NAMALWA (cell line): ENCODE measurements at places on chromosomes 16 and 17.

DNA sequence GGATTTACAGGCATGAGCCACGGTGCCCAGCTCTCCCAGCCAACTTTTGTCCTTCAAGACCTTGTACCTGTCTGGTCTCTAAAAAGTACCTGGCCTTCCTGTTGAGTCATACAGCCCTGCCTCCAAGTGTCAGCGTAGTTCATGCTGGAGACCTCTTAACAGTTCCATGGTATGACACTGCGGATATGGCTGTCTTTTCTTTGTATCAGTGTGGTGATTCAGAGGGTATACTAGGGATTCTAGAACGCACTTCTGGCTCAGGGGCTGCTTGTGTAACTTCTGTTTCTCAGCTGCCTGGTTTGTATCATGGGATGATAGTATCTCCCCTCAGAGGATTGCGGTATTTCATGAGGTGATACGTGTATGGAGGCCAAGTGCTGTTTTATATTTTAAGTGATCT lies 2.0 kb upstream of the TMEM11 start:
- DNase-seq = no peak

GRCh38 chr16:3646348-3646920 lies 8.1 kb upstream of the DNASE1 start:
- no peak for DNase-seq

GRCh38 chr17:56756536-56756935 lies 77.2 kb downstream of the C17orf67 start:
- no peak for DNase-seq

DNA sequence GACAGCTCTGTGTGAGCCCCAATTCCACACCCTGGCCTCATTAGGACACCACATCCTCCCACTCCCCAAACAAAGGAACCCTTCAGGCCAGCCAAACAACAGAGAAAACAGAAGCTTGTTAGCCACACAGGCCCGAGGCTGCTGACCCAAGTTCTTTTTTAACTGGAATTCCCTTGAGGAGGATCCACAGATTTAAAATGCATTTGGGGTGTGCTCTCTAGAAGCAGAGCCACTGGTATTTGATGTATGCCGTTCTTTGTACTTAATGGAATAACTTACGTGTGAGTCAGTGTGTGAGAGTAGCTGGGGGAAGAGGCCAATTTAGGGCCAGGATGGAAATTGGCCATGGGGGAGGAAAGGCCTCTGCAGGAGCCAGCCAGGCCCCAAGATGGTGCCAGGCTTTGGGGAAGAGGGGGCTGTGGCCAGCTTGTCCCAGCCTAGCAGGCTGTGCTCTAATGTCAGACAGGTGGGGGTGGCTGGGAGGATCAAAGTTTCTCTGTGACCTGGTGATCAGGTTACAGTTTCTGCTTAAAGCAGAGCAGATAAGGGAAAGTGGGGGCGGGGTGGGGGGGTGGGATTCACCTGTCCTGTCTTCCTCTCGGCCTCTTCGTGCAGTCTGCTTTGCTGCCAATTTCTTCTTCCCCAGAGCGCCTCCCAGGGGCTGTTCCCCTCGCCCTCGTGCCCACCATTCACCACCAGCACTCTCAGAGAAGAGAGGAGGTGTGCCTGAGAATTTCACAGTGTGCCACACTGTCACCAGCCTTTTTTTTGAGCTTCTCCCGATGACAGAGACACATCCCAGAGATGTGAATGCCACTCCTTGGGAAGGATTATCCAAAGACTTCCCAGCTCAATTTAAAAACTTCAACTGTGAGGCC lies 50.8 kb downstream of the TOM1L2 start:
- no peak for DNase-seq

DNA sequence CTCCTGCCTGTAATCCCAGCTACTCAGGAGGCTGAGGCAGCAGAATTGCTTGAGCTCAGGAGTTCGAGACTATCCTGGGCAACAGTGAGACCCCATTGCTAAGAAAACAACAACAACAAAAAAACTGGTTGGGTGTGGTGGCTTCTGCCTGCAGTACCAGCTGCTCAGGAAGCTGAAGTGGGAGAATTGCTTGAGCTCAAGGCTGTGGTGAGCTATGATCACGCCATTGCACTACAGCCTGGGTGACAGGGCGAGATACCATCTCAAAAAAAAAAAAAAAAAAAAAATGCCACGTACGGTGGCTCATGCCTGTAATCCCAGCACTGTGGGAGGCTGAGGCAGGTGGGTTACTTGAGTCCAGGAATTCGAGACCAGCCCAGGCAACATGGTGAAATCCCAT lies 34.1 kb downstream of the NME2 start:
- DNase-seq = no peak

GRCh38 chr16:74623214-74623838 lies 16.4 kb upstream of the GLG1 start:
- DNase-seq = peak; percentile 80

GRCh38 chr17:81400154-81400977 lies 5.1 kb downstream of the BAHCC1 start:
- DNase-seq = no peak

DNA sequence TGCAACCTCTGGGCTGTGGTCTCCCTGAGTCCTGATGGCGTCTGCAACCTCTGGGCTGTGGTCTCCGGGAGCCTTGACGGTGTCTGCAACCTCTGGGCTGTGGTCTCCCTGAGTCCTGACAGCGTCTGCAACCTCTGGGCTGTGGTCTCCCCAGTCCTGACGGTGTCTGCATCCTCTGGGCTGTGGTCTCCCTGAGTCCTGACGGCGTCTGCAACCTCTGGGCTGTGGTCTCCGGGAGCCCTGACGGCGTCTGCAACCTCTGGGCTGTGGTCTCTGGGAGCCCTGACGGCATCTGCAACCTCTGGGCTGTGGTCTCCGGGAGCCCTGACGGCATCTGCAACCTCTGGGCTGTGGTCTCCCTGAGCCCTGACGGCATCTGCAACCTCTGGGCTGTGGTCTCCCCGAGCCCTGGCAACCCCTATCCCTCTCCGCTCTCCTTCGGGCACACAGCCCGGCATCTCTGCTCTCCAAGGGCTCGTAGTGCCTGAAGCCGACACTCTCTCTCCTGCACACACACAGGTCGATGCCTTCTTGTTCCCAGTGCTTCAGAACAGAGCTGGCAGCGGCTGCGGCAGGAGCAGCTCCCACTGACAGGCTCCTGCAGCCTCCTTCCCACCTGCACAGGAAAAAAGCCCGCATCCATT lies 45.6 kb downstream of the METRNL start:
- DNase-seq = no peak

DNA sequence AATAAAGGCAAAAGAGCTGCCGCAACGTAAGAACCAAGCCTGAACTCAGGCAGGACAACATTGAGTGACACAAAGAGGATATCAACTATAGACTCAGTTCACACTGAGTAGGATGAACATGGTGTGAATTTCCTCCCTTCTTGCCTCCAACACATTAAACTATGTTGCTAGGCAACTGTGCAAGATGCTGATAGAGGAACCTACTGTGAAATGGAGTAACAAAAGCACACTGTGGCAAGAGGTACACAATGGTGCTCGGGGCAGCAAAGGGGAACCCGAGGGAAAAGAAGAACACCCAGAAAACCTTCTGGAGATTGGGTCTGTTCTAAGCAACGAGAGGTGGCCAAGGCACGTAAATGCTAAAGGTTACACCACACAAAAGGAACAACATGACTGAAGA lies 34.1 kb downstream of the GRB2 start:
- DNase-seq = no peak

DNA sequence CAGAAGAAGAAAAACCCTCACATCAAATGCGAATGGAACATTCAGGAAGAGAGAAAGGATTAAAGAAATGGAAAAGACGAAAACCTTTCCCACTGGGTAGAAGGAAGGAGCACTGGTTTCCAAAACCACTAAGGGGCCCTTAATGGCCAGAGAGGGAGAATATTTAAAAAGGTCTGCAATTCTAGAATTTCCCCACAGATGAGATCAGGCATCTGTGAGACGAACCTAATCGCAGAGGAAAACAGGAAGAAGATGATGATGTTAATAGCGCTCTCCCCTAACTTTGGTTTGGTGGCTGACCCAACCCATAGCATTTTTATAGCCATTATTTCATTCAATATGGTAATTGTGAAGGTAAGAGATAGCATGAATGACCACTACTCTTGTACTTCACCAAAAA lies 32.8 kb downstream of the XYLT1 start:
- no peak for DNase-seq

DNA sequence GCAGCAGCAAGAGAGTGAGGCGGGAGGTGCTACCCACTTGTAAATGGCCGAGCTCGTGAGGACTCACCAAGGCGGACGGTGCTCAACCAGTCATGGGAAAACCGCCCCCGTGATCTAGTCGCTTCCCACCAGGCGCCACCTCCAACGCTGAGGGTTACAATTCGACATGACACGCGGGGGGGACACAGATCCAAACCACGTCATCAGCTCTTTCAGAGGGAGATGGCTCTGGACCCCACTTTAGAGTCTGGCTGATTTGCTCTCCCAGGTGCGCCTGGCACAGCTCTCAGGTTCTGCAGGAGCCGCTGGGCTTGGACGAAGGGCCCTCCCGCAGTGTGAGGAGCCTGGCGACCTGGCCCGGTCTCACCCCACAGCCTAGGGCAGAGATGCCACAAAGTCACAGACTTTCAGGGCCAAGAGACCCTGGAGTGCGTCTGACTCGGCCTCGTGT lies 21.1 kb upstream of the DOC2B start:
- DNase-seq = no peak

DNA sequence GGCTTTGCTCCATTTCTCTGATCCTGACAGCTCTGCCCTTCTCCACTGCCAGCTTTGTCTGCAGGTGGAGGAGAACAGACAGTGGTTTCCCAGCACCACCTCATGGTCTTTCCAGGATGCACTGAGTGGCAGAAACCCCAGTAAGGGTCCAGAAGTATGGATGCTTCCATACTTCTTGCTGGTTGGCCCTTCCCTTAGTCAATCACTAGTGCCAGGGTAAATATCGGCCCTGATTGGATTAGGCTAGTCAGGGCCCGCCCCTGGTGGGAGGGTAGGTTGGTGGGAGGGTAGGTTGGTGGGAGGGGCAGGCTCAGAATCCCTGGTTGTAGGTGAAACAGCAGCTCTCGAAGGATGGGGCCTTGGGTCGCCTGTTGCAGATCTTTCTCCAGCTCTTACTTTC lies 10.2 kb downstream of the RNF213 start:
- DNase-seq = peak; percentile 67

- DNase-seq = no peak
These were observed 47.1 kb downstream of the WSB1 start for GRCh38 chr17:27341041-27341471.

DNA sequence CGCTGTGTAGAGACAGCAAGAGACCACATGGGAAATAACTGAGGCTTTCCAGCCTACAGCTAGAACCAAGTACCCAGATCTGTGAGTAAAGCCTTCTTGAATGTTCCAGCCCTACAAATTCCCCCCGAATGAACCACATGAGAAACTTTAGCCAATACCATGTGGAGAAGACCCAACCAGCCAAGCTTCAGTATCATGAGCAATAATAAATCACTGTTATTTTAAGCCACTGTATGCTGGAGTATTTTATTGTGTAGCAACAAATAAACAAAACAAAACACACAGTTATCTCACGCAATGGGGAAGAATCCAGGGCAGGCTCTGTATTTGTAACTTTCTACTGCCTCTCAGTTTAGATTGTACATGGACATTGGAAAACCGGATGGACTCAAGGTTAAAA lies 426.2 kb downstream of the CDH11 start:
- DNase-seq = no peak

DNA sequence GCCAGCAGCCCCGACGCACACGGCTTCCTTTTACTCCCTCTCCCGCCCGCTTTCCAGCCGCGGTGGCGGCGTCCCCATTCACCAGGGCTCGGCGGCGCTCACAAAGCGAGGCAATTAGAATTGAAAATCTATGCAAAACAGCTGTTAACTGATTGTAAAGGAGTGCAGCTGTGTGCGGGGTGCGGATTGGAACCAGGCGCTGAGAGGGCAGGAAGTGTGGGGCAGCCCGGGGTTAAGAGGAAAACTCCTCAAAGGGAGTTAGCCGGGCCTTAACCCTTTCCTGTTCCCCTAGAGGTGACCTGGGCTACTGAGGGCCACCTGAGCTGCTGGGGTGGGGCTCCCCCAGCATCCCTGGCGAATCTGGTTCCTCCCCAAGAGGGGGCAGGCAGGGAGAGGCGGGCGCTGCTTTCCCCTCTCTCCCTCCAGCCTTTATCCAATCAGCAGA lies 5.8 kb upstream of the GSE1 start:
- DNase-seq = peak; percentile 88

DNA sequence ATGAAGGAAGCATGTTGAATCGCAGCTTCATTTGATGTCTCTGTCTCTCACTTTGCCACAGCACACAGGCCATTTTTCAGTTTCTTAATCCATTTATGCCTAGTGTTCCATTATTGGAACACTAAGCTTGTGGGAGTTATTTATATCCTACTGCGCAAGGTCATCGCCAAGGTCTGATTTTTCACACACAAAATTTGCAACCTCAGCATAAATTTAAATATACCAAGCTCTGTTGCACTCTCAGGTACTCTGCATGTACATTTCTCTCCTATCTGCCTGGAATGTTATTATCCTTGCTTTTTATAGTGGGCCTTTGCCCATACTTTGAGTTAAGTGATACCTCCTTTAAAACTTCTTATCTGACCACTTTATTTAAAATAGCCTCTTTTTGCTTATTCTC lies 519.2 kb upstream of the TOM1L1 start:
- DNase-seq = no peak

GRCh38 chr17:73419881-73420280 lies 108.1 kb upstream of the CDC42EP4 start:
- no peak for DNase-seq

DNA sequence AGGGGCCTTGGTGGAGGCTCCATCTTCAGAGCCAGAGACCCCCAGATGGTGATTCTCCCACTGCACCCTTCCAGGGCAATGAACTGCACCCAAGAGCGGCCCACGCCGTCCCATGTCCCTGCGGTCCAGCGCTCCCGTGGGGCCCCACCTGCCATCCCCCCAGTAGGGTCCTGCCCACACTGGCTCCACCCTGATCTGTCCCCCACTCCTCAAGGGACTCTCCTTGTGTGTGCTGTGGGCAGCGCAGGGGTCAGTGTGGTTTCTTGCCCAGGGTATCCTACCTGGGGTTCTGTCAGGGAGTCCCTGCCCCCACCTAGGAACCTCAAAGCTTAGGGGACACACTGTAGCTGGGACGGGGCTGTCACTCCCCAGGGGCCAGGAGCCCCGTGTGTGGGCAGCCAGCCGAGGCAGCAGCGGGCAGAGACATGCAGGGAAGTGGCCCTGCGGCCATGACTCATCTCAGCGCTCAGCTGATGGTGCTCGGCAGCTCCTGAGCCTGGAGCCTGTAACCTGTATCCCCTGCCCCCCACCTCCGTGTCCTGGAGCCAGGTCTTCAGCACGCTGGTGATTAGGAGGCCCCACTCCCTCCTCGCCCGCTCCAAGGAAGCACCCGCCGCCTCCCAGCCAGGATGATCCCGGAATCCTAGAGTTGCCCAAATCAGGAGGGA lies 35.7 kb upstream of the SSTR5 start:
- DNase-seq = no peak

- peak; percentile 23 for DNase-seq
These were observed 7.9 kb upstream of the SCNN1G start for GRCh38 chr16:23174622-23175021.

- peak; percentile 69 for DNase-seq
These were observed 84.9 kb downstream of the HS3ST2 start for GRCh38 chr16:22898874-22899348.
